AG08395 (cell line): ENCODE measurements at places on chromosomes 1 and 21.

DNA sequence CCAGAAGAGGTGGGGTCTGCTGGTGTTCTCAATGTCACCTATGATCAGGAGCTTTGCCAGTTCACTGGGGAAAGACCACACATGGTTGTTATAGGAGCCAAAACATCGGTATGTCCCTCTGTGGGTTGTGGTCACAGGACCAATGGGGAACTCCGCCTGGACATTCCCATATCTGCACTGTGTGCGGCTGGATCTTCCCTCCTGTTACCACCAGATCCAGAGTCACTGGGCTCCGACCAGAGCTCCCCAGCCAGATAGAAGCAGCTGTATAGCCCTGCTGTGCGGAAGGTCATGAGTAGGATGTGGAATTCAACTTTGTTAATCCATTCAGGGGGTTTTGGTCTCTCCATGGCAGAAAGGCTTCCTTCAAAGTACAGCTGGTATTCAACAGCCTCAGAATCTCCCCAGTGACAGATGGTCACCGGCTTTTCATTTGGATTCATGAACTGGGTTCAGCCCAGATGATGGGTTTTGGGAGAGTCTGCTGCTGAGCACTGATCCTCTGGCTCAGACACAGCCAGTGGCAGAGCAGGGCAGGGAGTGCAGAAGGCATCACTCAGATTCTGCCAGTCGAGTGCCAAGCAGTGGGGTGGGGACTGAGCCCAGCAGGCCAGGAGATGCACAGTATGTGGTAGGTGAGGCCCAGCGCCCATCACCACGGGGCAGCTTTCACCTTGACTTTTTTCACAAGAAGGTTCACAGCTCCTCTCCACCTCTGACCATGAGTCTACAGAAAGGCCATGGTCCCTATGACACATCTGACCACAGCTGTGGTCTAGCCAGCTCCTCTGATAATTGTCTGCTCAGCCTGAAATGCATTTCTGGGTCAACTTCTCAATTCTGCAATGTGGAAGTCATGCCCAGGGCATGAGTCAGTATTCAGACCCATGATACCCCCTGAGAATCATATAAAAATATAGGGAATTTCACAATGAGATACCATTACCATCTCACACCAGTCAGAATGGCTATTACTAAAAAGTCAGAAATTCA is 2.9 kb upstream of the SHCBP1L start:
- peak; percentile 95 for DNase-seq

- DNase-seq = no peak
Measured at GRCh38 chr1:93164816-93165215, 15.4 kb downstream of the TMED5 start.

DNA sequence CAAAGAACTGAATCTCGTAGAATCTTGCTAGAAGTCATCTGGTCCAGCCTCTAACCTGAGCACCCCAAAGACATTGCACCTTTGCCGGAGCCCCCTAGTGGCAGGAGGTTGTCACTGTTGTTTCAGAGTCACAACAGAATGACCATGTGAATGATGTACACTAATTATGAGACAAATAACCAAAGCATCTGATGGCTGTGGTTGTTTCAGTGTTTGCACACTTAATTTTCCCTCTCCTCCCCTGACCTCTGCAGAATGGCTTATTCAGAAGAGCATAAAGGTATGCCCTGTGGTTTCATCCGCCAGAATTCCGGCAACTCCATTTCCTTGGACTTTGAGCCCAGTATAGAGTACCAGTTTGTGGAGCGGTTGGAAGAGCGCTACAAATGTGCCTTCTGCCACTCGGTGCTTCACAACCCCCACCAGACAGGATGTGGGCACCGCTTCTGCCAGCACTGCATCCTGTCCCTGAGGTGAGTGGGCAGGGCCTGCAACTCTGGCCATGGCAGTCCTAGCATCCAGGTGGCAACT is 26.4 kb downstream of the TRAF5 start:
- peak; percentile 20 for DNase-seq

DNA sequence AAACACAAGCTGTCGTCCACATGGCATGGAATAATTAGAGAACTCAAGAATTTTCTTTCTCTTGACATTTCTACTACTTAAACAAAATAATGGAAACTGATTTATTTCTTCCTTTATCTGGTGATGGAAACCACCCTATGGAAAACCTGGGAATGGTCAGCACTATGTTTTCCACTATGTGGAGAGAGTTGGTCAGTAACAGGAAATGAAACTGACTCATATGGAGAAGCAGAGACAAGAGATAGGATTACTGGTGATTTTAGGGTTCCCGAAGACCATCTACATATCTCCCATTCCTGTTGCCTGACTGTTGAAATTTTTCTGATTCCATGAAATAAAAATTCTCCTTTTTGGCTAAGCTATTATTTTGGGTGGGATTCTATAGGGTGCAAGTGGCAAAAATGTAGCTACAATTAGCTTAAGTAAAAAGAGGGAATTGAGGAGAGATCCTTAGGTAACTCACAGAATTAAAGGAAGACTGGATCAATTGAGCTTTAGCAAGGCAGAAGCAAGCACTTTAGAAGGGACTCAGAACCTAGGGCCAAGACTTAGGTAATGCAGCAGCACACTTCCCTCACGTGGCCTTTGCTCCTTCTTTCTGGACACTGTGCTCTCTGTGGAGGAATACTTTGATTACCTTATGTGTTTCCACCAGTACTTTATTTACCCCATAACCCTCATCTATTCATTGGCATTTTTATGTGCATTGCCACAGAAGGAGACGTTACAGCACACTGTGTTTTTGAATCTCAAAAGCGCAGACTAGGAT is 89.6 kb downstream of the LEPR start:
- DNase-seq = peak; percentile 50

GRCh38 chr1:12715896-12716437 is at the start of gene AADACL3:
AADACL3 (plus strand) TSS chr1:12716110; CDS start chr1:12716177, 67 bp downstream.
- DNase-seq = no peak

- DNase-seq = no peak
Measured at GRCh38 chr1:2786329-2787162, 14.9 kb downstream of the TTC34 start.
